Karpas-422 (cell line): ENCODE measurements at places on chromosomes 16 and 17.

GRCh38 chr17:73419051-73419450, 107.2 kb upstream of the CDC42EP4 start:
- no peak for DNase-seq

DNA sequence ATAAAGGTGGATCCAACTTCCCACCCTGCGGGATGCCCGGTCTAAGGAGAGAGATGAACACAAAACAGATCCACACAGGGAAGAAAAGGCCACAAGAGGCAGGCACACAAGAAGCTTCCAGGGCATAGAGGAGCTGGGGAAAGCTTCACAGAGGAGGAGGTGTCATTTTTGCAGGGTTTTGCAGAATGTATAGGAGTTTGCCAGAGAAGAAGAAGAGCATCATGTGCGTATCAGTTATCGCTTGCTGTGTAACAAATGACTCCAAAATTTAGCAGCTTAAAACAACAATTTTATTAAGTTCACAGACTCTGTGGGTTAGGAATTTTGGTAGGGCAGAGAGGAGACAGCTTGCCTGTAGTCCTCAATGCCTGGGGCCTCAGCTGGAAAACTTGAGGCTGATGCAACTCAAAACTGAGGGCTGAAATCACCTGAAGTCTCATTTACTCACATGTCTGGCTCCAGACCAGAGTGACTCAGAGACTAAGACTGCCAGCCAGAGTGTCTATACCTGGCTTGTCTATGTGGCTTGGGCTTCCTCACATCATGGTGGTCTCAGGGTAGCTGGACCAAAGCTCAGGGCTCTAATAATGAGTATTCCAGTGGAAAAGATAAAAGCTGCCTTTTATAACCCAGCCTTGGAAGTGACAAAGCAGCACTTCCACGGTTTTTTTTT, 33.9 kb upstream of the ZNF423 start:
- DNase-seq = no peak

DNA sequence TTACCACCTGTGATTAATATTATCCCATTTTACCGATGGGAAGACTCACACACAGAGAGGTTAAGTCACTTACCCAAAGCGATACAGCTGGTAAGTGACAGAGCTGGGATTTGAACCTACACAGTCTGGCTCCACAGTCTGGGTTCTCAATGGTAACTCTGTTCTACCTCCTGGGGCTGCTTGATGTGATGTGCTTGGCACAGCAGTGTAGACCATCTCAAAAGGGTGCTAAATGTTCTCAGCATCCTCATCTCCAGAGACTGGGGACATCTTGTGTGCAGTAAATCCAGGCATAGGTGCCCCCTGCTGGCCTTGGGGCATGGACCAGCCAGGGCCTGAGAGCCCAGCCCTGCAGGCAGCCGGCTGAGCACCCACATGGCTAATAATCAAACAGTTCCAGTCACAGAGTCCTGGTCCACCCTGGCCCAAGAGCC, 15.4 kb upstream of the KATNB1 start:
- DNase-seq = peak; percentile 74

- peak; percentile 90 for DNase-seq
These were observed 32.3 kb downstream of the RAP1GAP2 start for GRCh38 chr17:2828397-2829038.

DNA sequence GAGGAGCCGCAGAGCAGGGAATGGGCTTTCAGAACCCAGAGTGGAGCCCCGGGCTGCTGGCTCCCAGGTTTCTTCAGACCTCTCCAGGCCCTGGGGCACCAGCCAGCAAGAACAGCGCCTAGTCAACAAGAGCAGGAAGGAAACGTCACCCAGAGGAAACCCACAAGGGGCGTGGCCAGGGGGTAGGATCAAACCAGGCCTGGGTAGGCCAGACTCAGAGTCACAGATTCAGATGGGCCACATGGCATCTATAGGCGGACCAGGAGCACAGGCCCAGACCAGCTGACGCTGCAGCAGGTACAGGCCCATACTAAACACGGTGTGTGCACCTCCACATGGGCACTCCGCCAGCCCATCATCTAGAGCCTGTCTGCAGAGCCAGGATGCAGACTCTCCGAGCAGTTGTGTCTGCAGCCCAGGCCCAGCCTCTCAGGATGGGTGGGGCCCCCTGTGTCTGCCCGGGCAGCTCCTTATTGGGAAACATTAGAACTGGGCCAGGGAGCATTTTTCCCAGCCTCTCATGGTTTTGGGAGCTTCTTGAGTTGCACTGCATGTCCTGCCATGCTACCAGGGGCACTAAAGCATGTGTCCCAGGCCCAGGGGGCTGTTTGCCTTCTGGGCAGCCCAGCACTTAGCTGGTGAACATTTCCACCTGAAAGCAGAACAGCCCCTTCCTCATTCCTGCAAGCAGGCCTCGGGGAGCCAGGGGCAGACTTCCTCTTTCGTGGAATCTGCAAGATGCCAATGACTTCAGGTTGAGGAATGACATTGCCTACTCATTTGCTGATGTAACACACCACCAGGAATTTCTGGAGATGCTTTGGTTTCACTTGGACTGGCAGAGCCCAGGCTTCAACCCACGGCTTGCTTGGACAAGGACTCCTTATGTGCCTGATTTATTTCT, at the start of gene NLRP1:
TSS of gene NLRP1 (minus strand) at position 127 of the 904 bp plus-strand sequence. CDS start 552 bp downstream, outside the sequence.
- peak; percentile 87 for DNase-seq

- DNase-seq = no peak
These were observed 3.6 kb upstream of the TMEM92 start for GRCh38 chr17:50270435-50271362.

DNA sequence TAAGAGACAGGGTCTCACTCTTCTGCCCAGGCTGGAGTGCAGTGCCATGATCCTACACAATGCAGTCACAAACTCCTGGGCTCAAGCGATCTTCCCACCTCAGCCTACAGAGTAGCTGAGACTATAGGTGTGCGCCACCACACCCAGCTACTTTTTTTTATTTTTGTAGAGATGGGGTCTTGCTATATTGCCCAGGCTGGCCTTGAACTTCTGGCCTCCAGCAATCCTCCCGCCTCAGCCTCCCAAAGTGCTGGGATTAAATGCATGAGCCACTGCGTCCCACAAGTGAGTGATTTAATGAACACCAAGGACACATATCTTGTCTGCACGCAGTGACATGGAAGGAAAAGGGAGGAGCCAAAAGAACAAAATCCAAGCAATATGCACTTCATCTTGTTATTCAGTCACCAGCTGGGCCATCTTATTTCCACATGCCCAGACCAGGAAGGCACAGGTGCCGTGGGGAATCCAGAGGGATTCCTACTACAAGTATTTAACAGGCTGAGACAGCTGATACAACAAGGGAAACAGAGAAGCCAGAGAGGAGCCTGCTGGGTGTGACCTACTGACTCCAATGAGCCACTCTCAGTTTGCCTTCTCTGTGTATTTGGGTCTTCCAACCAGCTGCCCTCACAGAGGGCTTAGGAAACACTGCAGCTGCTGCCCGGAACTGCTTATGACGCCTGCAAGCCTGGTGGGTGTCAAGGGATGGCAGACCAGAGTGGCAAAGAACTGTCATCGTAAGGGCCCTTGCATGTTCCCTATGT, 17.0 kb downstream of the LSM12 start:
- DNase-seq = no peak

DNA sequence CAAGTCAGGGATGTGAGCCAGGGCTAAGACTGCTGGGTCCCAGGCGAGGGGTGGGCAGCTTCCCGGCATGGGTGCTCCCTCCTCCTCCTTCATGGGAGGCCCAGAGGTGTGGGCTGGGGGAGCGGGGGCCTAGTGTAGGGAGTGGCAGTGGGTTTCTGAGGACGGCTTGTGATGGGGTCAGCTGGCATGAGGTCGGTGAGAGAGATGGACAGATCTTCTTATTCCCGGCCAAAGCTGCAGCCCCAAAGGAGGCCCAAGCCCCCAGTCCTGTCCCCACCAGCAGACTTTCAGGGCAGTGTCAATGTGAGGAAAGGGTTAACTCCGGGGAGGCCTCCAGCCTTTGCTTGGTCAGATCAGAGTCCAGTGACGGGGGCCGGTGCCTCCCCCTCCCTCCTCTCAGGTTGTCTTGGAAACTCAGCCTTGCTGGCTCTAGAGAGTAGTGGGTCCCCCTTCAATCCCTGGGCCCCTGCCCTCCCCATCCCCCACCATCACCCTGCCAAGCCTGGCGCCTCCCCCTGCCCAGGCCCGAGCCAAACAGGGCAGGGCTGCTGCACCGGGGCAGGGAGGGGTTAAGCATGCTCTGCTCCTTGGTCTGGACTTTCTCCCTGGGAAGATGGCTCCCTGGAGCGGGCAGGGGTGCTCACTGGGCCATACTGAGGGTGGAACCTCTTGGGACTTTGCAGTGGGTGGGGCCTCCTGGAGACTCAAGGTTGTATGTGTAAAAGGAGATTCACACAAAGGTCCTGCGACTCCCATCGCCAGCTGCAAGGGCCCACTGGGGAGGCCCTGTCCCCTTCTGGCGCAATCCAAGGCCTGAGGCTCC, 12.4 kb downstream of the NAT9 start:
- no peak for DNase-seq

- no peak for DNase-seq
These were observed 223.7 kb upstream of the AXIN2 start for GRCh38 chr17:65785109-65785508.

DNA sequence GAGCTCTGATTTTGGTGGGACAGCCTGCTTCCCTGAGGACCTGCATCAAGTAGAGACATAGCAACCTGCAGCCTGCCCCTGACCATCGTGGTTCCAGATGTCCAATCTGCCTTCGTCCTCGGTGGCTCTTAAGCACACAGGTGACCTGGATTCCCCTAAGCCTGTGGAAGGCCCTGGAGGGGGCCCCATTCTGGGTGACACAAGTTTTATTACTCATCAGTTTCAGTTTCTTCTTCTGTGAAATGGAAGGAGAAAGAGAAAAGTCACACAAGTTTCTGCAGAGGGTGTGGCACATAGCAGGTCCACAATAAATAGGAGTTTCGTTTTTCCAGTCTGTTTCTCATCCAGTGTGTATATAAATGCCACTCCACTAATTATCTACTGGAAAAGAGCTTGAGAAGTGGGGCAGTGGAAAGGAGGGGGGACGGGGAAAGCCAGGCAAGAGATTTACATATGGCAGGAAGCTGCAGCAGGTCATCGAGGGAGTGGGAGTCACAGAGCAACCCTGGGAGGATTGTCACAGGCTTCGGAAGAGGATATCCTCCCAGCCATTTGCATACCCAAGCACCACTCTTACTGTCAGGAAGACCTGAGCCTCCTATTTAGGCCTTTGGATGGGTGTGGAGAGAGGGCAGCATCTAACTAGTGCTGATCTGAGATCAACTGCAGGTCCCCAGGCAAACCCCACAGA, 10.0 kb upstream of the NOS2 start:
- no peak for DNase-seq

DNA sequence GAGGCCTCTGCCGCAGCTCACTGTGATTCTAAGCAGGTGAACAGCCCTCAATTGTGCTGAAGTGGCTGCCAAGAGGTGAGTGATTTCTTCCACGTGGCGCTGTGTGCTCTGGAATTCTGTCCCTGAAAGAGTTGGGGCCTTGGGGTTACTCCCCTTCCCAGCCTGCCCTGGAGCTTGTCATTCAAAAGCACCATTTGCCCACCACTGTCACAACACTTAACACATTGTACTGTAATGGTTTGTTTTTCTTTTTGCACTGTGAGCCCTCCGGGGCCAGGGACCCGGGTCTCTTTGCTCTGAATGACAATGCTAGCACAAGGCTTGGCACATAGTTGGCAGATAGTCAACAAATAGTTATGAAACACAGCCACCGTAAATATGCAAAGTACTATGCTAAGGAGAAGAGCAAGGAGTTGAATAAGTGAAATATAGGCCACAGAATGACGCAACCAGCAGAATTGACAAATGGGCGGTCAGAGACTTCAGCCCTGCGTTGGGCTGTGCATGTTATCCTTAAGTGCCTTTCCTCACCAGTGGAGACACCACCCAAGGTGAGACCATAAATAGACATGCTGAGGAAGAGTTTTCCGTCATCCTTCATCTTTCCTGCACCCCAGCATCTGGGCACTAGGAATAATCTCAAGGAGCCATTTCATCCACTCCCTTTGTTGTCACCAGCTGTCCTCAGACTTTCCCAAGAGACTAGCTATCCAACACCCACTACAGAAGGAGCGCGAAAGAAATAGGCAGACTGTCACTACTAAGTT, 112.0 kb upstream of the DNAH9 start:
- no peak for DNase-seq

DNA sequence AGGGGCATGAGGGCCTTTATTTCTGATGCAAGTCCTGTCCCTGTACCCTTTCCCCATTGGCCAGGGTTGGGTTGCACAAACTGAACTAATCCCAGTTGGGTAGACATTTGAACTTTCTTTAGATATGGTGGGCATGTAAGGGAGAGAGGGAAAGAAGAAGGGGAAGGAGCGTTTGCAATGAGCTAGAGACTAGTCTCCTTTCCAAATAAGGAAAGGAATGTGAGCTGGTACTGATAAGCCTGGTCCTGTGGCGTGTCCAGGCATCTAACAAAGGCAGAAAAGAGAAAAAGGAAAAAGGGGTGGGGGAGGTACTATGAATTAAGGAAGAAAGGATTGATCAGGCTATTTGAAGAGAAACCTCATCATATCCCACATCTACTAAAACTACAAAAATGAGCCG, 20.3 kb downstream of the CHMP6 start:
- no peak for DNase-seq

DNA sequence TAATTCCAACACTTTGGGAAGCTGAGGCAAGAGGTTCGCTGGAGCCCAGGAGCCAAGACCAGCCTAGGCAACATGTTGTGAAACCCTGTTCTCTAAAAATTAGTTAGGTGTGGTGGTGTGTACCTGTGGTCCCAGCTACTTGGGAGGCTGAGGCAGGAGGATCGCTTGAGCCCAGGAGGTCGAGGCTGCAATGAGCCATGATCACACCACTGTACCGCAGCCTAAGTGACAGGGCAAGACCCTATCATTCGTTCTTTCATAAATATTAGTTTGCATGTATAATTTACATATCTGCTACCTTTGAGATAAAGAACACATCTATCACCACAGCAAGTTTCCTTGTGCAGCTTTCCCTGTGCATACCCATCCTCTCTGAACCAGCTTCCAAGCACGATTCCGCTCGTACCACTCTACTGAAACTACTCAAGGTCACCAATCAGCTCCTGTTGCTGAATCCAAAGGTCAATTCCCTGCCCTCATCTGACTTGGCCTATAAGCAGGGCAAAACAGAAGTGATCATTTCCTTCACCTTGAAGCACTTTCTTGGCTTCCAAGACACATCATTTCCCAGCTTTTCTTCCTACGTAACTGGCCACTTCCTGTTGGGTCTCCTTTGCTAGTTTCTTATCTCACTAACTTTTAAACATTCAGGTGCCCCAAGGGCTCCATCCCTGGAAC, 49.1 kb downstream of the GRB2 start:
- no peak for DNase-seq
